ENCODE measurements at places on chromosomes 12 and 14.

DNA sequence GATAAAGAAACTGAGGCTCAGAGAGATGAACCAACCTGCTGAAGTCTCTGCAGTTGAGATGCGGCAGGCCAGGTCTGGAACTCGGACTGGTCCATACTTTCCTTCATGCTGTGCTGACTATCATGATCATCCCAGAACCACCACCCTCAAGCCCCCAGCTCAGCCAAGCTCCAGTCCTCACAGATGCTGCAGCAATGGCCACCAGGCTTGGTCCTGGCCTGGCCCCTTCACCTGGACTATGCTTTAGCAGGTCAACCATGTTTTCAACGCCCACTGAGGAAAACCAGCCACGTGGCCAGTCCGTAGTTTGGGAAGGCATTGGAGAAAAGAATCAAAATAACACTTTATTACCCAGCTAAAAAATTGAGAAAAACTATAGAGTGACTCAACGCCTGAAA, 1.4 kb downstream of the GPR68 start:
- no peak for DNase-seq

DNA sequence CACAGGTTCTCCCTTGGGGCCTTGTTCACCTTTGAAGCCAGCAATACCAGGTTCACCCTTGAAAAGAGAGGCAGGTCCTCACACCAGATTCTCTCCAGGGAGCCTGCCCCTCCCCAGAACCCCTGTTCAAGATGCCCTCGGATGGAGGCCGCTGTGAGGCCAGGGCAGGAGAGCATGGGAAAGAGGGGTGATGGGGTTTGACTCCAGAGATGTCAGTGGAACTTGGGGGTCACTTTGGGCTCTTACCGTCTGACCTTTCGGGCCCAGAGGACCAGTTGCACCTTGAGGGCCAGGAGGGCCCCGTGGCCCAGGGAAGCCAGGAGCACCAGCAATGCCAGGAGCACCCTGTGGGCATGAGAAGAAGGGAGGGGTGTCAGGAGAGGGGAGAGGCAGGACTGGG, 17.4 kb downstream of the COL2A1 start:
- no peak for DNase-seq

- no peak for DNase-seq
Measured at GRCh38 chr12:28032811-28033537, 60.4 kb upstream of the PTHLH start.

- DNase-seq: peak; percentile 50
Measured at GRCh38 chr12:66901138-66901932, 222.5 kb upstream of the GRIP1 start.

DNA sequence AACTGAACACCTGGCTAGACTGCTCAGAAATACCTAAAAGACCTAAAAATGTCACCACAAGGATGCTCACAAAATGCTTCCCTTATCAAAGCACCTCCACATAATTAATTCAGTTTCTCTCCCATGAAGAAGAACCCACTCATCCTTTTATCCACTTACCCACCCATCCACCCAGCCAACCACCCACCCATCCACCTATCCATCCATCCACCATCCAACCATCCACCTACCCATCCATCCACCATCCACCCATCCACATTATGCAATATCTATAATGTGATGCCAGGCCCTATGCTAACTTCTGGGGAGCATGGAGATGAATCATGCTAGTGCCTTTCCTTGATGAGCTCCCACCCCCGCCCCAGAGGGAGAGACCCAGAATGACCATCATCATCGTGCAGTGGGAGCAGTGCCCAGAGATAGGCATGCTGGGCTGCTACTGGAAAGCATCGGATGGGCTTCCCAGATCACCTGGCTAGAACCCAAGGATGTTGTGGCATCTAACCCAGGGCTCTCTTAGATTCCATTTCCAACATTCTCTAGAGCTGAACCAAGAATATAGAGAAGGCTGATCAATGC, 166.6 kb downstream of the TTC7B start:
- no peak for DNase-seq

- DNase-seq: peak; percentile 35
Measured at GRCh38 chr12:54526812-54527630, 22.4 kb upstream of the PDE1B start.

All from RPMI8226 (cell line).